Head of caudate nucleus (tissue), 42 donors: ENCODE measurements at places on chromosomes 6 and 20.
A peak's percentile ranks its signal among the peaks of the same experiment; 100 is the strongest.

- no peak for DNase-seq
These were observed 228.5 kb downstream of the ZMYND8 start for GRCh38 chr20:47127999-47128398.

DNA sequence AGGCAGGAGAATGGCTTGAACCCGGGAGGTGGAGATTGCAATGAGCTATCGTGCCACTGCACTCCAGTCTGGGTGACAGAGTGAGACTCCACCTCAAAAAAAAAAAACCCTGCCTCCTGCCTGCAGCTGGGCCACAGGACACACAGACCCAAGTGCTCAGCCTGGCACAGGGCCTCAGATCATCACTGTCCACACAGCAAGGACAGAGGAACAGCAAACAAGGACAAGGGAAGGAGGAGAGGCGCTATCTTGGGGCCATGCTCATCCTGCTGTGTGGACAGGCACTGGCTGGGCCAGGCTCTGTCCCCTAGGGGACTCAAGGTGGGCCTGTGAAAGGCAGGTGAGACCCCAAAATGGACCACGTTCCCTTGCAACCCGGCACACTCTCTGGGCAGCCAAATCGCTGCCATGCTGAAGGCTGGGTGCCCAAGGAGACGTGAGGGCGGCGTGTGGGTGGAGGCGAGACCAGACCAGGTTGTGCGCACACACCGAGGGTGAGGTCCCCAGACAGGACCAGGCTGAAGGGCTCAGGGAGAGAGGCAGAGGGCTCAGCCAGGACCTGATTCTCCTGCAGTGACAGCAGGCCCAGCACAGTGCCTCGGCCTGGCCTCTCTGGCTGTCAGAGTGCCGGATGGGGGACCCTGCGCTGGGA, 9.1 kb downstream of the UCKL1 start:
- no peak for DNase-seq

GRCh38 chr6:132382630-132383175, 18.6 kb downstream of the MOXD1 start:
- DNase-seq: no peak

GRCh38 chr20:17939622-17940223, 28.9 kb downstream of the SNX5 start:
- no peak for DNase-seq

DNA sequence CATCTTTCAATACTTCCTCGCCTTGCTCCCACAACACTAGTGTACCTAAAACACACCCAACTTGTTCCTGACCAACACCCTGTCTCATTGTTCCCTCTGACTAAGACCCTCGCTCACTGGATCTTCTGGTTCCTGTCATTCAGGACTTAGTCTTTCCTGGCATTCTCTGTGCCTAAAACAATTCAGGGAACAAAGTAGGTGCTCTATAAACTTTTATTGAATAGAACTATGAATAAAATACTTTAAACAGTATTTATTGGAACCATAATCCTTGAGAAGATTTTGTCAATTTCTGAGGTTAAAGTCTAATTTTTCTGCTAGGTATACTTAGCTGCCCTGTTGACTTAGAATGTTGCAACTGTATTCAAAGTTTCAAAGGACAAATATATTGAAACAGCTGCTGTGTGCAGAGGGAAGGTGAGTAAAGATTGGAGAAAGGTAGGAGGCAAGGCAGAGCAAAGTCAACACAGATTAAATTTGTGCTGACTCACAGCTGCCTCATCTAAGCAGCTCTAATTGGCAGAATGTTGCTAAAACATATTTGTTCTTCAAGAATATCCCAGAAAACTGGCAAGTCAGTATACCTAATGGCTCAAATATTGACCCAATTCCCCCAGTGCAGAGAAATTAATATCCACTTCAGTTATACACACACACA, 37.6 kb downstream of the GSTA2 start:
- no peak for DNase-seq

DNA sequence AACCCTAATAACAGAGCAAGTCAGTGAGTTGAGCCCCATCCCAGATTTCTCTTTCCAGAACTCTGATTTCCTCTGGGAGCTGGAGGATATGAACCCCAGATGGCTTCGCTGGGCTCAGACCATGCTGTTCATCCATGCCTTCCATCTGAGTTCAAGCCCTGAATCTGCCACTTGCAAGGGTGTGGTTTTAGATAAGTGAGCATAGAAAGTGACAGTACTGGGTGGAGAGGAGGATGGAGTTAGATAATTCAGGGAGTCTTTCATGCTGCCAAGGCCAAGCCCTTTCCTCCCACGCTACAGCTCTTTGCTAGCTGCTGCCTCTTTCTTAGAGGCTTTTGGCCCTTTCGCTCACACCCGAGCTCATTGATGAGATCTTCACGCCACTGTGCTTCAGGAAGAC, 57.2 kb upstream of the MAFB start:
- DNase-seq: no peak

- no peak for DNase-seq
These were observed 288.5 kb upstream of the STXBP5 start for GRCh38 chr6:146915671-146916127.

GRCh38 chr20:62993856-62994494, 12.8 kb downstream of the BHLHE23 start:
- DNase-seq: no peak

DNA sequence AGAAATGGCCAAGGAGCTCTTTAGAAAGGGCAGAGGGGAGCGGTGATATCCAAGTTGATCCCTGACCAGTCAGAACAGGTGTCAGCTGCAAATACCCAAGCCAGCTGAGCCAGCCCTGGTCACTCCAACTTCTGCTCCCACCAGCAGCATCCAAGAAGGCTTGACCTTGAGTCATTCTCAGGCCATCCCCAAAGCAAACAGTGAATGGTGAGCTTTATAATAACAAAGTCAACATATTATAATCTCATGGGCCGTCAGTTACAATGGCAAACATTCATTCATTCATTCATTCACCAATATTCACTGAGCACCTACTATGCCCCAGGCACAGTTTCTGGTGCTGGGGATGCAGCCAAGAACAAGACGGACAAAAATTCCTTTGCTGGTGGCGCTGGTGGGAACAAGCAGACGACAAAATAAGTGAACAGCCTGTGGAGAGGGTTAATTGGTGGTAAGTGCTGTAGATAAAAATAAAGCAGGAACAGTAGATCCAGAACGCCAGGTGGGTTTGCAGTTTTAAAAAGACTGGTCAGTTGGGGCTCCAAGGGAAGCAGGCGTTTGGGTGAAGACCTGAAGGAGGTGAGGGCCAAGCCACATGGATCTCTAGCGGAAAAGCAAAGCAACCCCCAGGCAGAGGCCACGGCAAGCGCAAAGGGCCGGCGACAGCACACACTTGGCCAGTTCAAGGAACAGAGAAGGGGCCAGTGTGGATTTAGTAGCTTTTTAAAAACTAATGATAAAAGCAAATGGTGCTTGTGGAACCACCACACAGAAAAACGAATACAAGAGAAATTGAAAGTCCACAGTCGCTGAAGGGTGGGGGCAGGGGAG, 131.8 kb upstream of the PTPN1 start:
- DNase-seq: no peak

DNA sequence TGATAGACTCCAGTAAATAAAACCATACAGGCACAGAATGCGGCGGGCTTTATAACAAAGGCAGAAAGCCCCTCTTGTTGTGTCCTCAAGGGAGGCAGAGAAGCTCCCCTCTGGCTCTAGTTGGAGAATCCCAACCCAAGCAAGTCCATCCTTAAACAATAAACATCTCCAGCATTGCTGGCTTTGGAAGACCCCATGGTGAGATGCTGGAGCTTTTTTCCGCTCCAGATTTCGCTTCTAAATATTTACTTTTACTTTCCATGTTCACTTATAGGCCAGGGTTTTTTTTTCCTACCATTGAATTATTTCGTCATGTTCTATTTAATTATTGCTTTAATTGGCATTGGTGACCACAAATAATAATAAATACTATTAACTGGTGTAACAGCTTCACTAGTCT, 176.2 kb downstream of the MTHFD1L start:
- no peak for DNase-seq

DNA sequence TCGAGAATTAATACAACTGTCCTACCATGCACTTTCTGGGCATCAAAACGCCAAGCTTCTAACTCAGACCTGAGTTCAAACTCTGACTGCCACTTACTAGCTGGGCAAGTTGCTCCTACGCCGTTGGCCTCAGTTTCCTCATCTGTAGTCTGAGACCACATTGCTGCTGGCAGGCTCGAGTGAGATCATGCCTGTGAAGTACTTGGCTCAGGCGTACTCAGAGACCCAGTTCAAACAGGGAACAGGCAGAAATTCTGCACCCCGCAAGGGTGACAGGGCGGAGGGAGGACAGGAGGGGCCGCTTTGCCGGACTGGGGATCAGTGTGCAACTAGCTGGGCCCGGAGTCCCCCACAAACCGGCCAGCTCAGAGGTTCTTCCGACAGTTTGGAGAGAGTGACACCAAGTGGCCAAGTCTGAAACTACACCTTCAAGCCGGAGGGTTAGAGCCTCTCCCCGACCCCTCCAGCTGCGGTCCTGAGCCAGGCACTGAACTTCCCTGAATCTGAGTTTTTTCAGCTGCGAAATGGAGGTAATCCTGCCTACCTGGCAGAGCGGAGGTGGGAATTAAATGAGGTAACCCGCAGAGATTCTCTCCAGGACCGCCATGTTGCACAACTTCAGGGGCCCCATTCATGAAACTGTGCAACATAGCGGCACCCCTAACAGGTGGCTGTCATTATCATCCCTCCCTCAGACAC, 46.0 kb upstream of the PTPN1 start:
- DNase-seq: peak; percentile 60

GRCh38 chr6:132025468-132025867, 74.3 kb upstream of the CCN2 start:
- DNase-seq: no peak

DNA sequence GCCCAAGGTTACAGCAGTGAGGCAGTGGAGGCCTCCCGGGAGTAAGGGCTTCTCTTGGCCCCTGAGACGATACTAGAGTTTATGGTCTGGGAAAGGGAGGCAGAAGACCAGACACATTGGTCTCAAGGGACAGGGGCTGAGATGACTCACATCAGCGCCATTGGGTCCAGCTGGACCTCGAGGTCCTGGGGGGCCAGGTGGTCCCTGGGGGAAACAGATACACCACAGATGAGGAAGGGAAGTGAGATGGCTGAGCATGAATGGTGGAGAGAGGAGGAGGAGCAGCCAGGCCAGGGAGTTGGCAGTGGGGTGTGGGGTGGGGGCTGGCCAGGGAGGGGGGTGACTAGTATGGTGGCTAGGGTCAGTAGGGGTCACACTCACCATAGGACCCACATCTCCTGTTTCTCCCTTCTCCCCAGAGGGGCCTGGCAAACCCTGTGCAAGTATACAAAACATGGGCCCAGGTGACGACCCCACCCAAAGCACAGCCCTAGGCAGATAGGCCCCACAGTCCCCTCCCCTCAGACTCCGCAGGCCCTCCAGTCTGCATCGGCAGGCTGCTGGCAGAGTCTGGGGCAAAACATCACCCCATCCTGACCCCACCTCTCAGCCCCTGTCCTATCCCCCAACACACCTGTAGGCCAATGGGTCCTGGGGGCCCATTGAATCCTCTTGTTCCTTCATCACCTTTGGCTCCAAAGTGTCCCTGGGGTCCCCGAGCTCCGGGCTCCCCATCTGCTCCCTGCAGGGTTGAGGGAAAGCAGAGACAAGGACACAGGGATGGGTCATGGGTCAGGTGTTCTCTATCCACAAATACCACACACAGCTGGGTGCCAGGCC, 21.9 kb downstream of the COL11A2 start:
- no peak for DNase-seq

DNA sequence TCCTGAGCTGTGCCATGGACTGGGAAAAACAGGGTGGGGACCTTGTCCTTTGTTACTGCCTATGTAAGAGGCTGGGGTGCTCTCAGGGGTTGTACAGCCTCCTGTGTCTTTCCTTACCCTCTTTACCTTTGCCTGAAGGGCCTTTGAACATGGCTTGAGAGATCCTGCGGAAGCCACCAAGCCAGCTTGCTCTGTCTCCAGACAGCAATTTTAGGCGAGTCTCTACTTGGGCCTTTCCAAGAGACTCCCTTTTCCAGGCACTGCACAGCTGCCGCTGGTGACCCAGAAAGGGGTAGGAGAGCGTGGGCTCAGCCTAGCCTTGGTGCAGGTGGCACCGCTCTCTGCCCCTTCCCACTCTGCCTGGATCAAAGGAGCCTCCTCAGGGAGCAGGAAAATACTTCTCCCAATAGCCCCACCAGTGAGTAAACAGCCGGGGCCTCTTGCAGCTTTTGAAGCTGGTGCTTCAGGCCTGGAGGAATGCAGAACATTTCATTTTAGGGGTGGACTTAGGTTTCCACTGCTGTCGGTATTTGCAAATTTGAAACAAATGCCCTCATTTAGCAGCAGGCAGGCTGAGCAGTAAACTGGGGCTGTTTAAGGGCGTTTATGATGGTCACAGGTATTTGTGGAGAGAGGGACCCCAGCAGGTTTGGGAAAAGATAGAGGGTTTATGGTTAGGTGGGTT, 13.9 kb downstream of the PTK7 start:
- no peak for DNase-seq

- DNase-seq: no peak
These were observed 41.3 kb downstream of the NCOA3 start for GRCh38 chr20:47543006-47543431.

- no peak for DNase-seq
These were observed 4.9 kb upstream of the DEK start for GRCh38 chr6:18269253-18269652.
